Bone marrow (tissue), 2 donors: ENCODE measurements at places on chromosomes 16 and 17.
A peak's percentile ranks its signal among the peaks of the same experiment; 100 is the strongest.

- DNase-seq: no peak
Measured at GRCh38 chr17:57556320-57556719, 188.8 kb downstream of the CCDC182 start.

DNA sequence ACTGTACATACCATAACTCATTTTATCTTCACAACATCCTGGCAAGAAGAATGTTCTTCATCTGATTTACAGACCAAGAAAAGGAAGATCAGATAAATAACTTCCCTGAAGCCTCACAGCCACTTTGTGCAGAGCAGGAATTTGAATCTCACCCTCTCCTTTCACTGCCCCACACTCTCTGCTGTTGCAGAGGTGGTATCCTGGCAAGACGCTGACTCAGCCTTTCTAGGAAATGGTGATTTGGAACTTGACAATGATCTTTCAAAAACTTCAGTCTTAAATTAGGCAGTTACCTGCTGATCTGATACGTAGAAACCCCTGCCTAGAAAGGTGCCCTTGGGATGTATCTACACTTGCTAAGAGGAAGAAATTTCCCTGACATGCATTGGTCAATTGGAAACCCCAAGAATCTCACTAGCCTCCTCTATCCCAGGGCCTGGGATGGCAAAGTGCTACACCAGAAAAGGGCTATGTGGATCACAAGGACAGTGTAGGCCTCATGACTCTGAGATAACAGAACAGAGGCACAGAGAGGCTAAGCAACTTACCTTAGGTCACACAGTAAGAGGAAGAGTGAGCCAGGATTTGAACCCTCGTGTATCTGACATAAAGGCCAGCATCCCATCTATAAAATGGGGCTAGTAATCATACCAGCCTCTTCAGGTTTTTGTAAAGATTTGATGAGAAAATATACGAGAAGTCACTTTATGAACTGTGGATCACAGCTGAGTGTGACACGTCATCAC, 17.9 kb downstream of the FBXO39 start:
- DNase-seq: no peak

GRCh38 chr17:50201276-50201854, at the start of gene COL1A1:
COL1A1 (minus strand) TSS chr17:50201631; CDS start chr17:50201513, 118 bp downstream.
- DNase-seq: no peak

DNA sequence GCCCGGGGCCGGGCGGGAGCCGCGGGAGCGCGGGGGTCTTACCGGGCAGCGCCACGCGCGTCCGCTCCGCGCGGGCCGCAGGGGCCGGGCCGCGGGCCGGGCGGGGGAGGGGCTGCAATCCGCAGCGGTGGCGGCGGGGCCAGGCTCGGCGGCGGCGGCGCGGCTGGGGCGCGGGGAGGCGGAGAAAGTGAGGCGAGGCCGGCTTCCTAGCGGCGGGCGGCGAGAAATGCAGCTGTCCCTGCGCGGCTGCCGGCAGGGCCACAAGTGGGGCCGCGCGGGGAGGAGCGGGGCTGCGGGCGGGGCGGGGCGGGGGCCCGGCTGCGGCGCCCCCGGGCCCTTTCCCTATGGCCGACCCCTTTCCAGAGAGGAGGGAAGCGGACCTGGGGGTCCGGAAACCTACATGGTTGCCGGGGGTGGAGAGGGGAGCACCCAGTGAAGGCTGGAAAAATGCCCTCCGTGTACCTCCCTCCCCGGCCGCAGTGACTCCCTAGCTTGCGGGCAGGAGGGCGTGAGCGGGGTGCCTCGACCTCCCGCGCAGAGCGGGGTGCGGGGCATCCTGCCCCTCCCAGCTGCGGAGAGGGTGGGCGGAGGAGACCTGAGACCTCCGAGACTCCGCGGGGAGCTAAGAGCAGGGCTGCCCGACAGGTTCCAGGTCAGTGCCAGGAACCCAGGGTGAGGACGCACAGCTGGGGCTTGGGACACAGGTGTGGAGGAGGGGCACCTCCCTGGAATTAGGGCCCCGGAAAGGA, at the start of gene CUEDC1:
Gene CUEDC1 (minus strand): TSS at position 230 of the 749 bp plus-strand sequence. CDS start 69,848 bp downstream, outside the sequence.
- DNase-seq: no peak

DNA sequence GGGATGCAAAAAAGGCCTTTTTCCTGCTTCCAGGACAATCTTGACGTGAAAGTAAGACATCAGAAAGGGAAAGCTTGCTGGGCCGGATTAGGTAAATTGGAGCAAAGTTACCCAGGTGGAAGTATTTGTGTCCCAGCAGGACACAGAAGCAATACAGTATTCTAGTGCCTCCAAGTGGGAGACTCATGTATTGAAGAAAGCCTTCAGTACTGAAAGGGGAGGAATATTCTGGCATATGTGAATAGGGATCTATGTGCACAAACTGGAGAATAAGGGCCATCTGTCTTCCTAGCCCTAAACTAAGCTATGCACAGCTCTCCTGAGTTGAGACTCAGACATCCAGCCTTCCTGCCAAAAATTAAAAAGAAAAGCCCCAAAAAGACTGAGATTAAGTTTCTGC, 327.3 kb upstream of the CDH8 start:
- DNase-seq: no peak

DNA sequence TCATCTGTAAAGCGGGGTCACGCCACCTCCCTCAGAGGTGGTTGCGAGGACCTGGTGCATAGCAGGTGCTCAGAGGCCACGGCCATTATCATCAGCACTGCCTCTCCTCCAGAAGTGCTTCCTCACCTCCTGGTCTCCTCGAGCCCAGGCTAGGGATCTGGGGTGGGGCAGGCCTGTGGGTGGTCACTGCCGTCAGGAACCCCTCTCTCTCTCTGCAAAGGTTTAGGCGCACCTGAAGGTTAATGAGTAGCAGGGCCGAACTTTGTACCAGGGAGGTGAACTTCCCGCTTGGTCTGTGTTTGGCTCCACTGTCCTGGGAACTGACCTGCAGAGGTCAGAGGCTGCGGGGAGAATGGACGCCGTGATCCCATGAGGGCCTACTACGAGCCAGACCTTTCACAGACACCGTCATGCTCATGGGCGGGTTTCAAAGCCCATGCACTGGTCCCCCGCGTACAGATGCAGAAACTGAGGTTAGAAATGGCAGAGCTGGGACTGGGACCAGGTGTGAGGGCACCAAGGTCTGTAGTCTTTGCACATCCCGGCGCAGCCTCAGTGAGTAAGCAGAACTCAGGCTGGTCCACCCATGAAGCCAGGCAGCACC, 13.8 kb downstream of the JUP start:
- no peak for DNase-seq

DNA sequence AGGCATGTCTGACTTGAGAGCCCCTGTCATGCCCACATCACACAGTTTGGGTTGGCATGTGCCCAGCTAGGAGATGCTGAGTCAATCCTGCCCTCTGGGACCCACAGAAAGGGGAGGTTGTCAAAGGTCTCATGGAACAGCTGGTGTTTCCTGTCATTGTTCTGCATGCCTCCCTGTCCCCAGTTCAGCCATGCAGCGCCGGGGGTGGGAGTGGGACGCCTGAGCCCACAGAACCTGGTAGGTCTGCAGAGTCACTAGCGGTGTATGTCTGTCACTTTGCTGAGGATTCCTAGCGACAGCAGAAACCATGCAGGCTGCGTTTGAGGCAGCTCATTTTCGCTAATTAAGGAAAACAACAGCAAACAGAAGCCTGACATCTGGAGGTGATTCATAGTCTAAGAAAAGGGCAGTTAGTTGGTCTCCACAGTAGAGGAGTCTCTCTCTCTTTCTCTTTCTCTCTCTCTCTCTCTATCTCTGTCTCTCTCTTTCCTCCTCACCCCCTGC, 19.6 kb upstream of the CCL1 start:
- no peak for DNase-seq

- DNase-seq: no peak
Measured at GRCh38 chr17:29572691-29573557, 4.4 kb downstream of the TP53I13 start.

DNA sequence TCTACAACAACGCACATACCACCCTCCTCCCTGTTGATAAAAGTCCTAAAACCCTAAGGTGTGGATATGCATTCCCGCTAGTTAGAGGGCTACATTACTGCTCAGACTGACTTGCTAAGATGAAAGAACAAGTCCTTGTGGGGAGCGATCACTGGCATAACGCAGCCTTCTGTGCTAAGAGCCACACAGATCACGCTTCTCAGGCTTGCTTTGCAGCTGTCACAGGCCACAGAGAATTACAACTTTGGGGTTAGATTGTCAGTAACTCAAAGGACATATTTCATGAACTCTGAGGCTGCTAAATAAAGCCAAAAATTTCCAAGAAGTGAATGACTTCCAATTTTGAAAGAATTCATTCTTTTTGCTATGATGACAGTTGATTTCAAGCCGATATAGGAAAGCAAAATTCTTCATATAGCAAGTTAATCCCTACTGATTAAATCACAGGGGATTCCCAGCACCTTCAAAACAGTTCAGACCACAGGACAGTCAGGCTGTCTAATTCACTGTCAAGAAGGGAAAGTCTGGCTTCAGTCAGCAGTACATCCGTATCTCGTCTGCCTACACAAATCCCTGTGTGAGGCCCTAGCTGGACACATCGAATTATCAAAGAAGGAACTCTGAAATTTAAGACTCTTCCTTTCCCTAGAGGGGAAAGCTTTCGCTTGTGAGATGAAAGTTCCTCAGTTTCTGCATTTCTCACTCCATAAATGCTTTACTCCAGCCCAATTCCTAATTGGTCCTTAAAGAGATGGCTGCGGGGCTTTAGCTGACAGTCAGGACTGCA, 107.1 kb downstream of the VPS53 start:
- DNase-seq: no peak

DNA sequence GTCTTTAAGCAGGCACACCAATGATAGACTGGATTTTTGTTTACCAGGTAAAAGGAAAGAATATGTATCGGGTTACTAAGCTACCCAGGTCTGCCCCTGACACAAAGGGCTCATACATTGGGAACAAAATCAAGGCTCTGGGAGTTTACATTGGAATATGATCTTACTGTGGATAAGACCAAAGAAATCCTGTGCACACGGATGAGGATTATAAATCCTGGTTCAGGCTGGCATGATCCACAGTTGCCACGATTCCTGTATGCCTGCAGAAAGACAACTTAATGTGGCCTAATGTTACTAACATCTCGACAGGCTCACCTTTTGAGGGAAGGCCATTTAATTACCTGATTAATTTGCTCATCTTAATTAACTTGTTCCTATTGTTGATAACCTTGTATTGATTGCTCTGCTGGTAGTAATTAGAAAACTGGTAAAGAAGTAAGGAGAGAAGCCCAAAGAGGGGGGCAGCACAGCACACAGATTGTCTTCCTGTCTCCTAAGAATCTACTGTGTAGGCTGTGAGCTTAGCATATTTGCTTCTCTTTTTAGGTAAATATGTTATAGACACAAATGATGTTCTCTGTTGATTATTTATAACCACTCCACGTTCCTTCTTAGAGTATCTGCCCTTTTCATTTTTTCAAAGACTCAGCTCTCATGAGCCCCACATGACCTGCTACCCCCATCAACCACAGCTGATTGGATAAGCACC, 51.0 kb upstream of the TOX3 start:
- DNase-seq: no peak

DNA sequence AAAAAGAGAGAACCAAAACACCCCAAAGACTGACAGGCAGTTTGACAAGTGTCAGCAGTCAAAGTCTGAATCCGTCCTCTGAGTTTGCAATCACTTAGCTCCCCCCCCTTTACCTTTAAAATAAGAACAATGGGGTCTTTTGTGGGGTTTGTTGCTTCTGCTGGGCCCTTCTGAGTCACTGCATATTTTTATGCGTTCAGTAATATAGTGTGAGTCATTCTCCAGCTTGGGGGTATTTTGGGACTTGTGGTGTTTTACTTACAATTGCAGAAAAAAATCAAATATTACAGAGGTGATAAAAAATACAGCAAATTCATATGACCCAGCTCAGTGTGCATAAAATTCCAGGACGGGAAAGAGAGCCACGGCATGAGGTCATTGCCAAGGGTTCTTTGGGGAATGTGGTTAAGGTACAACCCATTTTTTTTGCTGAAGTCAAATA, 120.1 kb downstream of the CYLD start:
- DNase-seq: no peak

GRCh38 chr17:1947743-1948516, 77.2 kb downstream of the RTN4RL1 start:
- no peak for DNase-seq

GRCh38 chr17:51941272-51941671, 217.2 kb downstream of the CA10 start:
- DNase-seq: no peak

GRCh38 chr17:14201021-14201987, 35.4 kb downstream of the CDRT15 start:
- DNase-seq: no peak

GRCh38 chr17:1398931-1399678, 917 bp downstream of the YWHAE start:
- DNase-seq: no peak

DNA sequence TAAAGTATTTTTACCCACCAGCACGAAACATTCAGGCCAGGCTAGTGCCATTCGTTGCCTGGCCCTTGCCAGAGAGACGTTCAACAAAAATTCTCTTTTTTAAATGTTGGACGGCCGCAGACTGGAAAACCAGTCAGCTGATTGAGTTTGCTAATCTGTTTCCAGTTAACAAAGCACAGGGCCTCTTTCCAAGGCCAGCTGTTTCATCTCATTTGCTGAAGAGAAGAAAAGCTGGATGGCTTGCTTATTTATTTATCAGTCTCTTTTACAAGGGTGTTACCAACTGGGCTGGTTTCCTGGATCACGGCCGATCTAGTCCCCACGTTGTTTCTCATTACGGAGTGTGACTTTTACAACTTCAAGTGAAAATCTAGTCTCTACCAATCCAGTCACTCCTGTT, 418.7 kb upstream of the DYNLRB2 start:
- DNase-seq: no peak

- DNase-seq: peak; percentile 67
Measured at GRCh38 chr17:30954046-30954830, 16.6 kb upstream of the RNF135 start.

GRCh38 chr17:76671912-76672262, 28.3 kb upstream of the ST6GALNAC1 start:
- no peak for DNase-seq

- DNase-seq: no peak
Measured at GRCh38 chr17:56863974-56864373, 30.0 kb downstream of the DGKE start.

DNA sequence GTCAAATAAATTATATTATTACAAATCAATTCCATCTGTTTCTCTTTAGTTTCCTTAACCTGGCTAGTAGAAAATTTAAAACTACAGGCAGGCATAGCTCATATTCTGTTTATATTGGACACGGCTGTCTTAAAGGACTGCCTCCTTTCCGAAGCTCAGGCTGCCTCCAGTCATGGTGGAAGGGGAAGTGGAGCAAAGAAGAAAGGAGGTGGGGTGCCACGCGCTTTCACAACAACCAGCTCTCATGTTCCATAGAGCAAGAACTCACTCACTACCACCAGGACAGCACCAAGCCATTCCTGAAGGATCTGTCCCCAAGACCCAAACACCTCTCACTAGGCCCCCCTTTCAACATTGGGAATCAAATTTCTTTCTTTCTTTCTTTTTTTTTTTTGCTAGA, 149.3 kb upstream of the KCNJ18 start:
- no peak for DNase-seq

- no peak for DNase-seq
Measured at GRCh38 chr16:71408536-71408935, 33.3 kb downstream of the TLE7 start.

GRCh38 chr17:73292031-73292531, 19.7 kb downstream of the CDC42EP4 start:
- DNase-seq: no peak

GRCh38 chr17:41377546-41377945, 4.6 kb downstream of the KRT34 start:
- no peak for DNase-seq
